Right ventricle myocardium superior (tissue), 1 donor: ENCODE measurements at places on chromosomes 4 and X. TPM values are rescaled to one million over a fixed set of nuclear protein-coding genes. Genes with fewer than 3 reads are reported as not detected.

DNA sequence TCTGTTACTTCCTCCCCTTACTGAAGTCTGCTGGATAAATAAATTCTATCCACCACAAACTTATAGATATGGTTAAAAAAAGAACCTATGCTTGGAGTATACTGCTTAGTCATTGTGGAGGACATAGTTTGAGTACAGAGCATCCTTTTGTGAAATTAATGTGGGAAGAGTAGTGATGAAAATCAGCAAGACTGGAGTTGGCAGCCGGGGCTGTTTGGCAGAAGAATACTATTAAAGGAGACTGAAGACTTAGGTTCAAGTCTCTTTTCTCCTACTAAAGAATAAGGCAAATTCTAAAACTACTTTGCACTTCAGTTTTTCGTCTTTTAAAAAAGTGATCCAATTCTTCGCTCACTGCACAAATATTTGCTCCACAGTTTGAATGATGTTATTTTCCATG lies 326.6 kb upstream of the ATOH1 start:
- DNase-seq, result no peak

DNA sequence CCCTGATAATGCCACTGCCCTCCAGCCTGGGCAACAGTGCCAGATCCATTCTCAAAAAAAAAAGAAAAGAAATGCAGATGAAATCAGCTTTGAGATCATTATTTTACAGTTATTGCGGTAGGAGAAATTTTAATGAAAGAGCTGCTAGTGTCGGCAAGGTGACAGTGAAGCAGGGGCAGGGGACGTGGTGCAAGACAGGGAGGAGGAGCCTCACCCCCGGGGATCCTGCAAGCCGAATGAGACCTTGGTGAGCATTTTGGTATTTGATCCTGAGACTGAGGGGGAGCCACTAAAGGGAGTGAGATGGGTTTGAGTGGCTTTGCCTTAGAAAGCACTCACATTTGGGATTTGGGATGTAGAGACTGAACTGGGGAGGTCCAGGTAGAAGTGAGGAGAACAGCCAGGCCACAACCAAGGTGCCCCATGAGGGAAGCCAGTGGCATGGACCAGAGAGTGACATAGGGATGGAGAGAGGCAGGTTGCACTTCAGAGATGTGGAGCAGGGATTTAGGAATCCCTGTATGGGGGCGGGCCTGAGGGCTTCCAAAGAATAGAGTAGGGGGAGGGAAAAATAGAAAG lies 23.6 kb downstream of the RBM10 start:
- no peak for DNase-seq

SLC6A14 gene
- not detected for total RNA-seq

MAGEB1 gene
- not detected for total RNA-seq

- DNase-seq, result no peak
These were observed 71.4 kb downstream of the ABCG2 start for GRCh38 chr4:88087004-88087403.

- no peak for DNase-seq
These were observed 1.3 kb downstream of the NOP14 start for GRCh38 chr4:2961811-2962441.

- DNase-seq, result no peak
These were observed 11.2 kb upstream of the MED14 start for GRCh38 chrX:40746521-40746920.

DNA sequence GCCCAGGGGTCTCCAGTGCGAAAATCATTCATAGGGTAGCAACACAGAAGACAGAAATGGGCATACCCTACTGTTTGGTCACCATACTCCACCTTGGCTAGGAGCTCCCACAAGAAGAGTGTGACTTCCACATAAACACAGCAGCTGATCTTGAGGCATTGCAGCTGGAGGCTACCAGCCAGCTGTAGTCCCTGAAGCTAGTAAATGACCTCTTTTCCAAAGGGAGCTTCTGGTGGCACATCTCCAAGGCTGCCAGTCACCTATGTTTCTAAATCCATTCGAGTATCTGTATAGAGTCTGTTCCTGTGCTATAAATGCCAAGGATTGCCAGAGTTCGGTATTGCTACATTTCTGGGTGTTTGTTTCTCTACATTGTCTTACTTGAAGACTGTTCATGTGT lies 21.3 kb upstream of the PNPLA4 start:
- no peak for DNase-seq

- no peak for DNase-seq
These were observed 333.9 kb downstream of the INPP4B start for GRCh38 chr4:142512161-142512560.

GRCh38 chr4:115042496-115042895 lies 70.9 kb downstream of the NDST4 start:
- DNase-seq, result no peak

- no peak for DNase-seq
These were observed 825.6 kb downstream of the PCDH7 start for GRCh38 chr4:31545755-31546154.

- no peak for DNase-seq
These were observed 145.7 kb downstream of the RAPGEF2 start for GRCh38 chr4:159248384-159249178.

DNA sequence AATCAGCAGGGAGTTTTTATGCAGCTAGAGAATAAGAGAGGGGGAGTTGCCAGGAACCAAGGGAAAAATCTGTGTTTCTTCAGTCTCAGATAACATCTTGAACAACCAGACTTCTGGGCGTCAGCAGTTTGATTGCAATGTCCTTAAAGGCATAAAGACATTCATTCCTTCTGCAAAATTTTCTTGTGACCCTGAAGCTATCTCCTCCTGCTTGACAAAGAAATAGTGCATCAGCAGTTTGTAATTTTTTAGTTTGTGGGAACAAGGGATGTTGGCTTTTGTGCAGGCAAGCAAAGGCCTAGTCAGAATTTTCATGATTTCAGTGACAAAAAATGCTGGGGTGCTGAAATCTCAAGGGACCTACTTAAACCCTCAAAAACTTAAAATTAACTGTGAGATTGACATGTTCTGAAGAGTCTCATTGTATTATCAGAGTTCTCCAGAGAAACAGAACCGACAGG lies 125.8 kb upstream of the UNC5C start:
- no peak for DNase-seq

DNA sequence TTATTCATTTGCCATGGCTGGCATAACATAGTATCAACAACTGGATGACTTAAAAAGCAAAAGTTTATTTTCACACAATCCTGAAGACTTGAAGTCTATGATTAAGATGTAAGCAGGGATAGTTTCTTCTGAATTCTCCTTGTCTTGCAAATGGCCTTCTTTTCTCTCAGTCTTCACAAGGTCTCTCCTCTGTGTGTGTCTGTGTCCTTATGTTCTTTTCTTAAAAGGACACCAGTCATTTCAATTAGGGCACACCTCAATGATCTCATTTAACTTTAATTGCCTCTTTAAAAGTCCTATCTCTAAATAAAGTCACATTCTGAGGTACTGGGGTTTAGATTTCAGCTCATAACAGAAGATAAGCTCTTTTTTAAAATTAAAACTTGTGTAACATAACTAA lies 399.7 kb downstream of the PABPC4L start:
- no peak for DNase-seq

PGAM4 gene
- total RNA-seq, result not detected
